Stimulated activated CD8-positive, alpha-beta memory T cell treated with anti-CD3 and anti-CD28 coated beads, Interleukin-2, amount 100 ng/mL, for 48 hours (primary cell): ENCODE measurements at places on chromosomes 7 and 10.

- no peak for DNase-seq
Observed at GRCh38 chr10:69074532-69074931, 13.4 kb upstream of the SRGN start.

DNA sequence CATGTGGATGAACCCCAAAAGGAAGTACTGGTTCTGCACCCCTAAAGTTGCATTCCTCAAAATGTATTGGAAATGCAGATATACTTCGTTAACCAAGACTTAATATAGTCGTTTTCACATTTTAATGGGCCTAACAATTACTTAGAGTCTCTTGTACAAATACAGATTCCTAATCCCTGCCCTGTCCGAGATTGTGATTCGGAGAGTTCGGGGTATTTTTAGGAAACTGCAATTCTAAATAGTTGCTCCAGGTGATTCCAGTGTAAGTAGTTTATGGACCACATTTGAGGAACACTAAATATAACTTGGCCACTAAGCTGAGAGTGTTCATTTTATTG lies 830 bp downstream of the TRUB1 start:
- no peak for DNase-seq

- DNase-seq = no peak
Observed at GRCh38 chr7:137950263-137950621, 51.6 kb downstream of the CREB3L2 start.

GRCh38 chr10:43076876-43077420 lies at the start of gene RET:
TSS of gene RET (plus strand) at chr10:43077069. CDS start at chr10:43077259, 190 bp downstream.
- peak; percentile 3 for DNase-seq

DNA sequence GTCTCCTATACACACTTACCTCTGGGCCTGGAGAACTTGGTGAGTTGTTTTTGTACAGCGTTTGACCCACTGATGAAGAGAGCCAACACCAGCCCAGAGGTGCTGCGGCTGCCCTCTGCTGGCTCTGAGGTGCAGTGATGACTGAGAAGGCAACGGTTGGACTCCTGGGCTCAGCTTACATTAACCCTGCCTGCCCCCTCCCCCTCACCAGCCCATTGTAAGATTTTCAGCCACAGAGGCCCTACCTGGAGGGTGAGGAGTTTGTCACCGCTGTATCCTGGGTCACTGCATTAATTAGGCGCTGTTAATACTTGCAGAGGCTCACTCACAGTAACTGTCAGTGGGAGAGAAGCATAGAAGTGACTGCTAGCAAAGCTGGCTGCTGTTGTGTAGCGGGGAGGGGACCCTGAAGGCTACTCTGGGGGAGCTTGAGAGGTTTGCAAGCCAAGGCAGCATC lies 19.0 kb upstream of the ANKRD2 start:
- peak; percentile 45 for DNase-seq

- no peak for DNase-seq
Observed at GRCh38 chr7:35992436-35992835, 160.6 kb upstream of the EEPD1 start.

DNA sequence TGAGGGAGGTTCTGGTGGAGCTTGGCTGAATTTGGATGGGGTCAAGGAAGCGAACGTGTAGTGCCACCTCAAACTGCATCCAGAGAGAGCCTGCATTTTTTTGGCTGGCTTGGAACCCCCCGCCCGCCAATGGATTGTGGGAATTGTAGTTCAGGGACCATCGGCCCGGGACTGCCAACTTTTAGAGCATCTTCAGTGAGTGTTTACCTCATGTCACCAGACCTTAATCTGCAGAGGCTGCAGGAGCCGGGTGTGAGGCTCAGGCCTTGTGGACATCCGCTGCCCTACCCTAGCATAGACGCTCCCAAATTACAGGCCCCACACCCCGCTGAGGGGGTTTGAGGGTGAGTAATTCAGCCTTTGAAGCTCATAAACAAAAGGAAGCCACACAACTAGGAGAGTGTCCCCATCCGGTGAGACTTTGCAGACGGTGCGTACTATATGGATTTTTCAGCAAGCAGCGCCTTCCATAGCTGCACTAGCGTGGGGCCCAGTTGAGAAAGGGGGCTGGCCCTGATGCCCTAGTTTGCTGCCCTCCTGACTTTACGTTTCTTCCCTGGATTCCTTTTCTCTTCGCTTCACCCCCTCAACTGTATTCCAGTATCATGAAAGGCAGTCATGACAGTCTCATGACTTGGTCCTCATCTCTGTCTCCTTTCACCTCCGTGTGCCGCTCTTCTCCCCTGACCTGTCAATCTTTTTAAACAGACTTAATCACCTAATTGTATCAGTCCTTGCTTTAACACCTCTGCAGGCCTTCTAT lies 717 bp downstream of the CNPY4 start:
- DNase-seq = peak; percentile 50

DNA sequence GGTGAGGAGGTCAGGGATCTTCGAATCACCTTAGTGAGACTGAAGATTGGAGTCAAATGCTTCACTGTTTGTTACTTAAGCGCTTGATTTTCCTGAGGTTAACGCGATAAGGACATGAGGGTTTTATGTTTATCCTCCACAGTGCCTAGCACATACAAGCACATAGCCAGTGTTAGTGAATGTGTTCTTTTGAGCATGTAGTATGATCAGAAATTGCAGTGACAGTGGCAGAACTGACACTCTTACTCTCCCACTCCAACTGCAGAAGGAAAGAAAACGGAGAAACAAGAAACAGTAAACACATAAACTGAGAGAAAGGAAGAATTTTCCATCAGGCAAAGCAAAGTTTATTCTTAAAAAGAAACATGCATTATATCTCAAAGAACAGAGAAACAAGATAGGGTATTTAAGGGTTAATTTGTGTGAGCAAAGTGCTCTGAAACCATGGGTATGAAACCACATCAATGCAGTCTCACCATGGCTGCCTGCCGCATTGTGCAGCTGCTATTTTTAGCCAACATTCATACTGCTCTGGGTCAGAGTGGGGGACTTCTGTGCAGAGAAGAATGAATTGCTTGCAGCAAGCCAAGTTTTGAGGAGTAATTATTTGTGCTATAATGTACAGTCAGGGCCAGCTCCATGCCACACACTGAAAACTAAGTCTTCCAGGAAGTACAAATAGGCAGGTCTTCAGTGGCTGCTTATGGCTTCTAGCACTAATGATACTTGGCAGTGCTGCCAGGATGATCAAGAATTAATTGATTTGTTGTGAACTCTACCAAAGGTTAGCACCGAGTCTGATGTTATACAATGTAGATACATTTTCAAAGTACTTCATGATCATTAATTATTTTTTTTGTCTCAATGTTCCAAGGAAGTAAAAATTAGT lies 152.0 kb downstream of the MACC1 start:
- DNase-seq = no peak

DNA sequence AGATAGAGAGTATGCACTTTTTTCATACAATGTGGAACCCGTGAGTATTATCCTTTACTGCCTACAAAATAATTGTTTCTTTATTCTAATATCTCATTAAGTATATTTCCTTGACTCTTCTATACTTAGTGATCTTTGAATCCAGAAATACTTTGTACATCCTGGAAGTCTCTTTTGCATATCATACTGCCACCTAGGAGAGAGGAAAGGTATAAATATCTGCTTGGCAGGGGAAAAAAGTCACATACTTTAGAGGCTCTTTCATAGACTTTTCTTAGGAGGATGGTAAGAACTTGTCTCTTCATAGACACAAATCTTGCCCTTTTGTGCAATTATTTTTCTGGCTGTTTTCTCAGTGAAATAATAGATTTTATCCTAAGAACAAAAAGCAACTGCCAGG lies 436.0 kb downstream of the PAXIP1 start:
- DNase-seq = no peak

- DNase-seq = no peak
Observed at GRCh38 chr7:10268034-10268433, 705.6 kb upstream of the PHF14 start.

DNA sequence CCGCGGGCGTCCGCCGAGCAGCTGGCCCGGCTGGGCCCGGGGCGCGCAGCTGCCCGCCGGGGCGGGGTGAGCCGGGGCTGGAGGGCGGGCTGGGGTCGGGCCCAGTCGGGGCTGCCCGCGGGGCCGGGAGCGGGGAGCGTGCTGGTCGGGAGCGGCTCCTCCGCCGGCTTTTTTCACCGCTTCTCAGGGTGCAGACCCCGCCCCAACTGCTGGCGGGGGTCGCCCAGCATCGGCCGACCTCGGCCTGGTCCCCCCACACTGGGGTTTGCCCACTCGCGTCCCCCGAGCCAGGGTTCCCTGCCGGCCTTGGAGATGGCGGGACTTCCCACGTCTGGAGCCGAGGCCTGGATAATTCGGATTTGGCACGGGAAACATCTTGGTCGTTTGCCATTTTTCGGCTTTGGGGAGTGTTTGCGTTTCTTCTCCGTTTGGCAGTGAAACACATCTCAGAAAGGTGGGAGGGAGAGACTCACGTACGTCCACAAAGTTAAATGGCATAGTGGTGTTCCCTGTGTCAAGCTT lies 432 bp downstream of the TMEM248 start:
- DNase-seq = no peak

DNA sequence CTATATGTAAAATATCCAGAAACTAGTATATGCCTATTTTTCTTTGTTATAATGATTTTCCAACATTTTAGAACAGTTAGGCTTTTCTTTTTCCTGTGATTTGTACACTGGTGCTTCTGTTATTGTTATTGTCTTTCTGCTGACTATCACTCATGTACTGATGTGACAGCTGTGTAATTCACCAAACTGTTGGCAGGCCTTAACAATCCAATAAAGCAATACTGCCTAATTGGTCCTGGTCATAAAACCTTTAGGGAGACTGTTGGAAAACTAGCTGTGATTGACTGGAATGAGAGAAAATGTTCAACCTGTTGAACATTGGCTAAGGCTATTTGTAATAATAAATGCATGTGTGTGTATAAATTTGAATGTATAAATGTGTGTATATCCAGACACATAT lies 956.6 kb downstream of the REEP3 start:
- DNase-seq = no peak

DNA sequence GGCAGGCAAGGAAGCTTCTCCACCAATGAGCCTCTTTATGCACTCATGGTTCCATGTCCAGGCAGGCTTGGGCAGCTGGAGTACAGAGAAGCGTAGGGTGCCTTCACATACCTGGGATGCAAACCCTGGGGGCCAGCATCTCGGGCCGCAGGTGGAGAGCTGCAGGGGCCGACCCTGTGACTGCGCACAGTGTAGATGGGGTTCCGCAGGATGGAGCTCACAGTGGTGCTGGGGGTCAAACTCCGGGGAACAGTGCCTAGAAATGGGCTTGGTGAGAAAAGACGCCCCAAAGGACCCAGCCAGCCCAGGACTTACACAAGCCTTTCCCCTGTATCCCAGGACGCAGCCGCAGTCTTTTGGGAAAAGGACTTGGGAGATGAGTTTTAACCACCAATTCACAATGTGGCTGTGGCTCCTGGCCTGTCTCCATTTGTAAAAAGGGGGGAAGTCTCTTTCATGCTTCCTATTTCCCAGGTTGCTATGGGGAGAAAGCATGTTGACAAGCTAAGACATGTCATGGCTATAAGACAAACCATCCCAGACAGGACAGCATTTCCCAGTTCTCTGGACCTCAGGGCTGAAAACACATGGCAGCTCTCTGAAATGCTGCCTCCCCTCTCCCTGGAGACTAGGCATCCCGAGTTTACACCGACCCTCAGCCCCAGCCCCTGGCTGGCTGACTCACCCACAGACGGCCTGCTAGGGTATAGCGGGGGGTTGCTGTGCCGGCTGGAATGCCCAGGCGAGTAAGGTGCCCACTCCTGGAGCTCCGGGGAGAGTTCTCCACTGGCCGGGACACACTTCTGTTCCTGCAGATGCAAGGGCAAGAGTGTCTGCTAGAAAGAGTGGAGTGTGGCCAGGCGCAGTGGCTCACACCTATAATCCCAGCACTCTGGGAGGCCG lies 107.1 kb downstream of the DLG5 start:
- no peak for DNase-seq

DNA sequence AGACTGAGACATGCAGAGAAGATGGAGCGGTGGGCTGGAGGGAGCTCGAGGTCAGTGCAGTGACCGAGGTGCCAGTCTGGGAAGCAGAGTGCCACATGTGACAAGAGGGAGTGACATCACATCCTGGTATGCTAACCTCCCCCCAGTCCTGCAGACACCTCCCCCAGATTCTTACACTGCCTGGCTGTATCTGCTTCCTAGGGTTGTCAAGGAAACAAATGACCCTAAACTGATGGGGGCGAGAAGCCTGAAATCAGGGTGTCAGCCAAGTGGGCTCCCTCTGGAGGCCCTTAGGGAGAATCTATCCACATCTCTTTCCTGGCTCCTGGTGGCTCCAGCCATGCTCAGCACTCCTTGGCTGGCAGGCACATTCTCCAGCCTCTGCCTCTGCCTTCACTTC lies 316.1 kb upstream of the ZMIZ1 start:
- DNase-seq = no peak

DNA sequence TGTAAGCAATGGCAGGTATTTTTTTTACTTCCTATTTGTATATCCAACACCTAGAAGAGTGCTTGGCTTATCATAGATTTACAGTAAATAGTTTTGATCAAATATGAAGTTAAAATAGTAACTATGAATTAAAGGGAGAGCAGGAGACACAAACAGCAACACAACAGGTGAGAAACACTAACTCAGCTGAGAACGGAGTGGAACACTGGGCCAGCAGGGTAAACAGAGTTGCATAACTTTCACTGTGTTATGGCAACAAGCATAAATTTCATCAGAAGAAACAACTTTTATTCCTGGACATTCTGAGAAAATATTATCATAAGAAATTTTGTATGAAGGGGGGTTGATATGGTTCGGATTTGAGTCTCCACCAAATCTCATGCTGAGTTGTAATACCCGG lies 52.2 kb upstream of the SMIM30 start:
- DNase-seq = no peak

GRCh38 chr10:93071674-93072224 lies 1.9 kb upstream of the CYP26A1 start:
- no peak for DNase-seq

DNA sequence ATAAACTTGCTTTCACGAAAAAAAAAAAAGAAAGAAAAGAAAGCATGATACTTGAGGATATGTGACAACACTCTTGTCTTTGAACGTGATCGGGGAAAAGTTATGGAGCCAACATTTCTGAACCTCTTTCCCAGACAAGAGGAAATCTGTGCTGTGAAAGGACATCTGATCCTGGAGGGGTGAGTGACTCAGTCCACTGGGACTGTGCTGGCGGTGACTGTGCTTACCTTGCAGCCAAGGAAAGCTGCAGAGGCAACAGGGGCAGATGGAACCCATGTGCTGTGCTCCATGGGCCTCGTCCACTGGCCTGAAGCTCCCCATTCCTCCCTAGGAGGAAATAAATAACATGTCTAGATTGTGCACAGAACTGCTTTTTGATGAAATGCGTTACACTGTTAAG lies 116.5 kb upstream of the RAB11FIP2 start:
- no peak for DNase-seq

GRCh38 chr10:103476046-103476768 lies 2.8 kb downstream of the CALHM3 start:
- DNase-seq = no peak

- no peak for DNase-seq
Observed at GRCh38 chr10:125502276-125502675, 180.7 kb downstream of the TEX36 start.

DNA sequence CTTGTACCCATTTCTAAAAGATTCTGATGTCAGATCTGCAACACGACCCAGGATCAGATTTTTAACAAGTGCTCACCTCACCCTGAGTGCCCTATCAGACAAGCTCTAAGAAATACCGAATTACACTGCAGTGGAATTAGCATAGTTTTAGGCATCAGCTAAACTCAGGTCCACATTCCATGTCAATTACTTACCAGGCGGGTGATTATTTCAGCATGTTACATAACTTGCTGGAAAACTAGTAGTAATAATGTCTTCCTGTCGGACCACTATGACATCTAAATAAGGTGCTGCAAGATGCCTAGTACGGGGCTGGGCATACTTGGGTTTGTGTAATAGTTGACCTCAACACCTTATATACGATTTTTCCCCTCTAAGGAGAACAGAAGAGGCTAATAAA lies 21.0 kb downstream of the TRIL start:
- DNase-seq = no peak

GRCh38 chr7:123872908-123873307 lies 27.9 kb downstream of the HYAL4 start:
- no peak for DNase-seq
